NCI-H2029 (cell line): ENCODE measurements at places on chromosomes 5 and 9.

DNA sequence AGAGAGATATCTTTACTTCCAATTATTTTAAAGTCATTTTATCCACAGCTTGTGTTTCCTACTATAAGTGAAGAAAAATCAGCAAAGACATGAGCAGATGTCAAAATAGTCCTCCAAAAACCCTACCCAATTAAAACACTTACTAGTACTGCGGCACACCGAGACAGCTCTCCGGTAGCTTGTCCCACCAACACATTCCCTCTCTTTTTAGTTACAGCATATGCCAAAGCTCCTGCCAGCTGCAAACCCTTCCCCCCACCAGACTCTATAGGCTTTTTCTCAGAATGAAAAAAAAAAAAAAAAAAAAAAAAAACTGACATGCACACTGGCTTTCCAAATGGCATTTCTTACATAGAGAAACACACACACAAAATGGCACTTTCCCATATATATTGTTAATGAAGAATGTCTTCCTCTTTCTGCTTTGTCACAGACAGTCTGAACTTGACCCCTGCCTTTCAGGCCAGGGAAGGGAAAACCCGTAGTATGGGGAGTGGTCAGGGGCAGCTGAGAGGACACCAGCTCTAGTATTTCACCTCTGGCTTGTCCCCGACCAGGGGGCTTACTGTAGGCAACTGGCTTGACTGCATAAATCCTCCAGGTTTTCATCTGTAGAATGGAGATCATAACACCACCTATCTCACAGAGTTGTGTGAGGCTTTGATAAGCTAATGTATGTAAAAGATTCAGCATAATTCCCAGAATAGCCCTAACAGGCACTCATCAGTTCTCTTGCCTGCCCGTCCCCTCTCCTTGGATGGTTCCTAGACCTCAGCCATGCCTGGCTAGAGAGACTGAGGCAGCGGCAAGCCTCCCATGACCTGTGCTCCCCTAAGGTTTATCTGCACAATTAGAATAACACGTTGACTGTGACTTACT, 233.6 kb downstream of the CRB2 start:
- DNase-seq, result no peak

GRCh38 chr9:95516734-95517558, at the start of gene PTCH1:
Gene PTCH1, minus strand, starts transcription at chr9:95516971.
- DNase-seq, result no peak

DNA sequence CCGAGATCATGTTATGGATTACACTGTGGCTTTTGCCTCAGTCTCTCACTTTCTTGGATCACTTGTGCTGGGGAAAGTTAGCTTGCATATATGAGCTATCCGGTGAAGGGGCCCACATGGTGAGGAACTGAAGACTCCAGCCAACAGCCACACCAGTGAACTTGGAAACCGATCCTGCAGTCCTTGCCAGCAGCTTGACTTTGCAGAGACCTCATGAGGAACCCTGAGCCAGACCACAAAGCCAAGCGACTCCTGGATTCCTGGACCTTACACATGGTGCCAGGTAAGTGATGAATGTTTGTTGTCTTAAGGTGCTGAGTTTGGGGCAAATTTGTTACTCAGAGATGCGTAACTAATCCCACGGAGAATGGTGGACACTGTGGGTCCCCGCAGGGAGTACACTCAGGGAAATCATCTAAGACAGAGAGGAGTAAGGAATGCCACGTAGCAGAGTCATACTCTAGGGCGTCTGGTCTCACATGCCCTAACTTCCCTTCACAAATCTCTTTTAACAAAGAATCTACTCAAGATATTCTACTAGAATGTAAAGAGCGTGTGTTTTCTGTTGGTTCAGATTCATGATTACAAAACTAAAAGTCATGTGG, 76.5 kb upstream of the PJA2 start:
- no peak for DNase-seq

GRCh38 chr9:114093761-114094505, 5.2 kb downstream of the KIF12 start:
- DNase-seq, result no peak

DNA sequence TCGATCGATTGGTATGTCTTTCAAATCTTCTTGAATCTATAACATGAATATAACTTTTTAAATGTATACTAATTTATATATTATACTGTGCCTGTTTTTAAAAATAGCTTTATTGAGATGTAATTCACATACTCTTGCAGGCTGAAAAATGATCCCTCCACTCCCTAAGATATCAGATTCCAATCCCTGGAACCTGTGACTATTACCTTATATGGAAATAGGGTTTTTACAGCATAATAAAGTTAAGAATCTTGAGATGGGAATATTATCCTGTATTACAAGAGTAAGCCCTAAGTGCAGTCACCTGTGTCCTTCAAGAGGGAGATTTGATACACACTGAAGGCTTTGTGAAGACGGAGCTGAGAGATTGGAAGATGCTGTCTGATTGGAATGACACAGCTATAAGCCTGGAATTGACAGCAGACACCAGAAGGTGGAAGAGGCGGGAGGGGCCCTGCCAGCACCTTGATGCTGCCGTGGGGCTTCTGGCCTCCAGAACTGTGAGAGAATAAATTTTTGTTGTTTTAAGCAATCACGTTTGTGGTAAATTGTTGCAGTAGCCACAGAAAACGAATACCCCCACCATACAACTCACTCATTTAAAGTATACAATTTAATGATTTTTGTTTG, 161.3 kb downstream of the RMI1 start:
- DNase-seq, result peak; percentile 55

GRCh38 chr5:74556006-74556405, 84.5 kb downstream of the ENC1 start:
- no peak for DNase-seq
